Stimulated activated CD8-positive, alpha-beta memory T cell treated with anti-CD3 and anti-CD28 coated beads, Interleukin-12 subunit alpha, Interleukin-12 subunit beta, amount 100 ng/mL, for 4 hours (primary cell): ENCODE measurements at places on chromosomes 4 and X.

DNA sequence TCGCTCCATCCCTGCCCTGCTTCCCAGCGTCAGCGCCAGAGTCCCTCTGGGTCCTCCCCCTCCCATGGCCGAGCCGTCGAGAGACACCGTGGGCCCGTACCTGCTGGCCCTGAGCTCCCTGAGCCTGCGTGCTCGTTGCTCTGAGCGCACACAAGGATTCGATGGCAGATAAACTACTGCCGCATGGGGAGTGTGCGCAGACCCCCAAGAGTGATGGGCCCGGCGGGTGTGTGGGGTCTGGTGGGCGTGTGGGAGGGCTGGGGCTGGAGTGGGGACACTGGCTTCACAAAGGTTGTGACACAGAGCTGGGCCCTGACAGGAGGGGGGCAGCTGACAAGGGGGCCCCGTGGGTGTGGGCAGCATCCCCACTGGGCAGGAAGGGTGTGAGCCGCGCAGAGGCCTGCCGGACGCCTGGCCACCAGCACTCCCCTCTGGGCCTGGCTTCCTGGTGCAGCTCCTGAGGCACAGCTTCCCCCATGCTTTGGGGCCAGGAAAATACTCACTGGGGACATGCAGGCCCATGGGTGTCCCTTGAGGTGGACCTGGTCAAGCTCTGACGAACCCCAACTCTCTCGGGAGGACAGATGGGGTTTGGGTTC, 4.8 kb upstream of the RGS12 start:
- DNase-seq, result no peak

GRCh38 chrX:49233176-49233575, at the start of gene CACNA1F:
Gene CACNA1F, minus strand, starts transcription at chrX:49233340. Its CDS starts 31 bp downstream, at chrX:49233309.
- DNase-seq, result no peak

DNA sequence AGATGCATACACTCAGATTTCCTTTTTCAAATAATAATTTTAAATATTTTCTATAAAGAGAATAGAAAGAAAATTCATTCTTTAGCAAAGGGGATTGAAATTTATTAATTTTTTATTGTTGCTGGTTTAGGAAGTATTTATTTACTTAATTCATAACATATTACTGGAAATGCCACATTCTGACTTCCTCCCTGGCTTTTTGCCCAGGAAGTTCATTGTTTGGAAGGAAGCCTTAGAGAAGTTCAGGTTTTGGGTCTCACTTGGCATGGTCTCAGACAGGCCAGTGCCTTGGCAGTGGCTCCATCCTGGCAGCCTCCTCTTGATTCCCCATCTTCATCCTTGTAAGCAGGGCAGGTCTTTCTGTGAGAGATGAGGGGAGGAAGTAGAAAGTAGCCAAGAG, 50.5 kb downstream of the IL15 start:
- DNase-seq, result no peak

- no peak for DNase-seq
These were observed 232.2 kb upstream of the UGT8 start for GRCh38 chr4:114366368-114366767.

- DNase-seq, result no peak
These were observed 154.0 kb downstream of the TMEM47 start for GRCh38 chrX:34503119-34503518.

- DNase-seq, result no peak
These were observed 111.4 kb upstream of the KLHL13 start for GRCh38 chrX:118228041-118228440.

DNA sequence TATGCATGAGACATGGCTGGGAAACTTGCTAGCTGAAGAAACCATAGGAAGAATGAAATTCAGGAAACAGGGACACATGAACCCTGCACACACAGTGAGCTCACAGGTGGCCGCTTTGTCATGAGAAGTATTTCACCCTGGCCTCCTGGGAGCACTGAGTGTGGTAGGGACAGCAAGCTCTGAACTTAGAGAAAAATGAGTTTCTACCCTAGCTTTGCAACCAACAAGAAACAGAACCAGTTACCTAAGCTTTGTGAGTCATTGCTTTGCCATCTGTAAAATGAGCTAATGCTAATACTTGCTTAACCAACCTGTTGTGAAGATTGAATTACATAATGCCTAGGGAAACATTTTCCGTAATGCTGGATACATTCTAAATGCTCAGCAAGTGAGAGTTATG, 206.6 kb upstream of the HS3ST1 start:
- DNase-seq, result no peak

DNA sequence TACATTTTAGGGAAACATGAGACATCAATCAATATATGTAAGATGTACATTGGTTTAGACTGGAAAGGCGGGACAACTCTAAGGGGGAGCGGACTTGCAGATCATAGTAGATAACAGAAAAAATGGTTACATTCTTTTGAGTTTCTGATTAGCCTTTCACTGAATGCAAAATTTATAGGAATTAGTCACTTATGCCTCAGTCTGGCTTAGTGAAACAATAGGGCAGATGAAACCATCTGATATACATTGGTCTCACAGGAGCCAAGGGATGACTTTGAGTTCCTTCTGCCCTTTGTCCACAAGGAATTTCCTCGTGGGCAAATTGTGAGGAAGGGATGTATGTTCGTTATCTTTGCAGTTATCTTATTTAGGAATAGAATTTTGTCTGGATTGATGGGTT, 128.2 kb downstream of the ARSF start:
- DNase-seq, result no peak

- no peak for DNase-seq
These were observed 651.2 kb upstream of the GALNT7 start for GRCh38 chr4:172517391-172517790.

DNA sequence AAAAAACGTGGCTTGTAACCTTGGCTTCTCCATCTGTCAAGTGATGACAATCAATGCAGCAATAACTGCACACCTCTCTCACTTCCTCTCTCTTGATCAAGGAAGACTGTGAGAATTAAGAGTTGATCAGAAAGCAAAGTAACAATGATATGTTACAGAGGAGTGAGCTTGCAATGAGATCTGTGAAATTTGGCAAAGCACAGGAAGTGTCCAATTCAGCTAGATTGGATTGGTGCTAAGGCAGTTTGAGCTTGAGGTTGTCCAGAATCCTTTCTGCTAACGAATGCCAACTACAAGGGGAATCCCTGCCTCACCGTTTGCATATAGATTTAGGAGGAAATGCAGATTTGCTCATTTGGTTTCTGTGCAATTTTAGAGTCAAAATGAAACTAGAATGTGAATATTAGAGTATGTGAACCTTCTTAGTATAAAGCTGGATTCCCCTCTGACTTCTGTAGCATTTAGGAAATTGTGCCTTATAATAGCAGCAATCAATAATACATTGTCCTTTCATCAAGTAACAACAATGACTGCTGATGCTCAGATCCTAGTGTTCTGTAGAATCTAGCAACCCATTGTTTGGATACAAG, 346.4 kb downstream of the PTTG2 start:
- no peak for DNase-seq

- DNase-seq, result no peak
These were observed 88.6 kb upstream of the WDR1 start for GRCh38 chr4:10205223-10205622.

- no peak for DNase-seq
These were observed 18.8 kb upstream of the TBC1D8B start for GRCh38 chrX:106783716-106784115.
